ENCODE measurements at places on chromosomes 6 and 20.

DNA sequence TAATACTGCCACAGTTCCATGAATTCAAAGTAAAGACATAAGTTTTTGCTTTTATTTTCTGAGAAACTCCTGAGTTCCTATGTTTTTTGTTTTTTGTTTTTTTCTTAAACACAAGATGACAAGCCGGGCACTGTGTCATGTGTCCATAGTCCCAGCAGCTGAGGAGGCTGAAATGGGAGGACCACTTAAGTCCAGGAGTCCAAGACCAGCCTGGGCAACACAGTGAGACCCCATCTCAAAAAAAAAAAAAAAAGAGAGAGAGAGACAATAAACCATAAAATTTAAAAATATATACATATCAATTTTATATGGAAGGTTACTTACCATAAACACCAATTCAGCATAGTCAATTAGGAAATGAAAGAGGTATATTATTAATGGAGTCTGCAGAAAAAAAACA lies 31.9 kb downstream of the PIGU start:
- DNase-seq: no peak

GRCh38 chr20:44196271-44196670 lies 9.3 kb upstream of the JPH2 start:
- no peak for DNase-seq

GRCh38 chr6:137798261-137798660 lies 68.8 kb upstream of the TNFAIP3 start:
- no peak for DNase-seq

DNA sequence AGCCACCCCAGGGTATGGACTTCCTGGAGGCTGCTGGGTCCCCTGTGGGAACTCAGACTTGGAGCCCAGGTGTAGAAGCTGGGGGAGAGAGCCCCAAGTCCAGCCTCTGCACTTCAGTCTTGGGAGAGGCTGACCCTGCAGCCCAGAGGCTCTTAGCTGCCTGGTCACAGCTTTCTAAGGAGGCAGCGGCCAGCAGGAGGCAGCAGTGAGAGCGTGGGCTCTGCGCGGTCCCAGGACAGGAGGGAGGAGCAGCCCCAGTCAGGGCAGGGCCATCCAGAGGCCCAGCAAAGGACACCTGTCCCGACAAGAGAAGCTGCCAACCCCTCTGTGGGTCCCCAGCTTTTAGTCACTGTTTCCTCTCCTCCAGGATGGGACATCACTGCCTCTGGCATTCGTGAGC lies 9.4 kb downstream of the TREML2 start:
- DNase-seq: no peak

DNA sequence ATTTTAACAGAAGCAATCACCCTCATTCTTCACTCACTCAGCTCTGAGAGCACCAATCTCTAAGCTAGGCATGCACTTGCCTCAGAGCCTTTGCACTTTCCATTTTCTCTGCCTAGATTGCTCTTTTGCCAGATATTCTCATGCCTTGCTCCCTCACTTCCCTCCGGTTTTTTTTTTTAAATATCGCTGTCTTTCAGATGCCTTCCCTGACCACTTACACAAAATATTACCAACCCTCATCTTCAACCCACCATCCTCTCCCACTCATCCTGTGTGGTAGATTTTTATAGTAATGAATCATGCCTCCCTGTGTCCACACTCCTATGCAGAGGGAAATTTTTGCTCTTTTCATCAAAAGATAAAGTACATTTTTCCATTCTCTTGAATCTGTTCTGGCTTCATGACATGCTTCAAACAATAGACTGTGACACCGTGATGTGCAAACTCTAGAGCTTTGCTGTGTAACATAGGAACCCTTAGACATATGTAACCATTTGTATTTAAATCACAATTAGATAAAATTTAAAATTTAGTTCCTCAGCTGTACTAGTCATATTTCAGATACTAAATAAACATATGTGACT lies 437.1 kb downstream of the UTRN start:
- DNase-seq: no peak

DNA sequence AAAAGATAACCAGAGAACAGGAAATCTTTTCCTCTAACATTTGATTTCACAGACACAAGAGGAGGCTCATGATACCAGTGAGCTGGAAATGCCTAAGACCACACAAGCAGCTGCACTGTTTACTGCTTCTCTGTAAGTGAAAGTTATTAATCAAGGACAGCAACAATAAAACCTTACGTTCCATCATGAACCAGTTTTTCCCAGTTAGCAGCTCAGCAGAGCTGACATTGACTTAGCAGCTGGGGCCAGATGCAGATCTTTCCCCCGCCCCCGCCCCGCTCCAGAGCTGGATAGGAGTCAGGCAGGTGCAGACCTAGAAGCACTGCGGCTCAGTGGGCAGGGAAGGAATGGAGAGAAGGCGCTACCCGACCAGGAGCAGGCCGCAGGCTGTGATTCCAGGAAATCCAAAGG lies 275.2 kb downstream of the GMDS start:
- no peak for DNase-seq

DNA sequence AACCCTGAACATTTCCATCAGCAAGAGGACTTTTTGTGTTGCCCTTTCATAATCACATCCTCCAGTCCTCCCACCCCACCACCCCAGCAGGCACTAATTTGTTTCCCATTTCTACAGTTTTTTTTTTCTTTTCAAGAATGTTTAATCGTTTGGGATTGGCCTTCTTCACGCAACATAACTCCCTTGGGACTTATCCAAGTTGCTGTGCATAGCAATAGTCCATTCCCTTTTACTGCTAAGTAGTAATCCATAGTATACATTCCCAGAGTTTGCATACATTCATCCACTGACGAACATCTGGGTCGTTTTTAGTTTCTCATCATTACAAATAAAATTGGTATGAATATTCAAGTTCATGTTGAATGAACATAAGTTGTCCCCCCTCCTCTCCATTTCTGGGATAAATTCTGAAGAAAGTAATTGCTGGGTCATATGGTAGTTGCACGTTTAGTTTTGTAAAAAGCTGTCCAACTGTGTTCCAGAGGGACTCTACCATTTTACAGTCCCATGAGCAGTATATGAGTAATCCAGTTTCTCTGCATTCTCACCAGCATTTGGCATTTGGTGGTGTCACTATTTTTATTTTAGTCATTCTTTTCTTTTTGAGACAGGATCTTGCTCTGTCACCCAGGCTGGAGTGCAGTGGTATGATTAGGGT lies 90.8 kb downstream of the DOK5 start:
- DNase-seq: no peak

DNA sequence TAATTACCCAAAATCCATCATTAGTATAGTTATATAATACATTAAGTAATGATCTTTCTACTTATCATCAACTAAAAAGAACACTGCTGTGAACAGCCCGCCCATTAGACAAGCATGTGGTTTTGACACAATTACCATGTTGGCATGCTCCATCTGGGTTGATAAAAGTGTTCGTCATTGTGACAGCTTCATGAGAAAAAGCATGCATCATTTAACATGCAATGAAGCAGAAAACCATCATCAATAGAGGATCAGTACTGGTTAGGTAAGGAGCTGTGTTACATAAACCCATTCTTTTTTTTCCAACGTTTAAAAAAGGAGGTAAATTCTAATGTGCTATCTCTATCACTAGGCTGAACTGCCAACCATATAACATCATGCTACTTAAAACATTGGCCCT lies 101.9 kb downstream of the EPB41L2 start:
- DNase-seq: no peak

- DNase-seq: no peak
Measured at GRCh38 chr6:134733801-134734200, 216.1 kb downstream of the ALDH8A1 start.

GRCh38 chr6:44044154-44044539 lies 83.1 kb downstream of the MRPL14 start:
- no peak for DNase-seq

GRCh38 chr20:49631061-49631716 lies 63.3 kb upstream of the PTGIS start:
- no peak for DNase-seq

DNA sequence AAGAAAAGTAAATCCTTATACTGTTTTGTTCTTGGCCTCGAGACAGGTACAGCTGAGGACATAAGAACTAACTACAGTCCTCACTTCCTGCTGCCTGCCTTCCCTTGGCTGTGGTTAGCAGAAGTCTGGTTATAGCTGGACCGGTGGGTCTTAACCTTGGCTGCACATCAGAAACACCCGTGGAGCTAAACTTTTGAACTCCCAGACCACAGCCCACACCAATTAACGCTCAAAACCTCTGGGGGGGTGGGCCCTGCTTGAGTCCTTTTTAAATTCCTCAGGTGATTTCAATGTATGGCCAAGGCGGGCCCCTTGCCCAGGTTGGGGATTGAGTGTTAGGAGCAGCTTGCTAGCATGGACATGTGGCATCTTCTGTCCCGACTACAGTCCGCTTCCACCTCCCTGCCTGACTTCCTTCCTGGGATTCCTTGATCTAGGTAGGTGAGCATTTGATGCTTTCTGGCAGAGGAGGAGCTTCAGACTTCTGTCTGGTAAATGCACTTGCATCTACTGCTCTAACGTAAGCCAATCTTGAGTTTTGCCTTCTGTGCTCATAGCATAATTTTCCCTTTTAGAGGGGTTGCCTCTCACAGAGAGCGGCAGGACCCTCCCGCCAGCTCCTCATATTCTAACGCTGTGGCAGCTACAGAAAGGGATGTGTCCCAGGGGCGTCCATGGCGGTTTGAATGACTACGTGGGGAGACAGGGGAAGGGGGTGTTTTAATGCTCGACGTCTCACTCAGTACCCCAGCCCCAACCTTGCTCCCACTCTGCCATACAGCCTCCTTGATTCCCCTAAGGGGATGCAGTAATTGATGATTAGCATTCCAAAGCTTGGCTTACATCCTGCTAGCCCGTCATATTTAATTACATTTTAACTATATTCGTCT lies 390.1 kb downstream of the ZFAND3 start:
- DNase-seq: no peak

- no peak for DNase-seq
Measured at GRCh38 chr6:36387440-36388303, at the start of gene ETV7. Gene ETV7 (minus strand): TSS chr6:36387669. CDS start chr6:36387541, 128 bp downstream.

All from pons (tissue), 1 donor.